Activated T-cell treated with anti-CD3 and anti-CD28 coated beads, Interleukin-2, amount 50 U/mL, for 72 hours (primary cell): ENCODE measurements at places on chromosomes 1 and 21. TPM values are rescaled to one million over a fixed set of nuclear protein-coding genes. Genes with fewer than 3 reads are reported as not detected.
A peak's percentile ranks its signal among the peaks of the same experiment; 100 is the strongest.

Gene MYOG
- not detected for total RNA-seq

- DNase-seq = no peak
Observed at GRCh38 chr1:209770636-209771415, 13.5 kb downstream of the C1orf74 start.

Gene CASQ1
- not detected for total RNA-seq

GRCh38 chr21:26769613-26770188 lies 75.5 kb downstream of the ADAMTS1 start:
- DNase-seq = no peak

GRCh38 chr21:35294231-35294898 lies 245.3 kb upstream of the RUNX1 start:
- no peak for DNase-seq

DNA sequence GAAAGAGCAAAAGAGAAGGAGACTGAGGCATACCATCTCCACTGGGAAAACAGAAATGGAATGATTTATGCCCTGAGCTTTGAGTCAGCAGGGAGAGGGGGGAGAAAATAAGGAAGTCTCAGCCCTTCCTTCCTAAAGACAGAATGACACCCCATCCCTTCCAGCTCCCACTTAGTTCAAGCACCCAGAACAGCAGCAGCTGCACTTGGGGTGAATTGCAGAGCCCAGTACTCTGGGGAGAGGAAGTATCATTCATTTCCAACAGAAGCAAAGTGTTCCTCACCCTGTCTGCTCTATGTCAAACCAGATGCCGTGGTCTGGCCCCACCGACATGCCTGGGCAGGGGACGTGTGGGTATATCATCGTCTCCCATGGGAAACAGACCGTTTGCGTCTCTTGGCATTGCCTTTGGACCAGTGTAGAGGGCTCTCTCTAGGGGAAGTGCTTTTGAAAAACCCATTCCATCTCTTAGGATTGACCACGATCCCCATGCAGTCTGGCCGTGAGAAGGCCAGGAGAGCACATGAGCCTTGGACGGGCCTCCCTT lies 1.1 kb upstream of the KCNJ15 start:
- no peak for DNase-seq

Gene TSPEAR
- total RNA-seq = not detected

DNA sequence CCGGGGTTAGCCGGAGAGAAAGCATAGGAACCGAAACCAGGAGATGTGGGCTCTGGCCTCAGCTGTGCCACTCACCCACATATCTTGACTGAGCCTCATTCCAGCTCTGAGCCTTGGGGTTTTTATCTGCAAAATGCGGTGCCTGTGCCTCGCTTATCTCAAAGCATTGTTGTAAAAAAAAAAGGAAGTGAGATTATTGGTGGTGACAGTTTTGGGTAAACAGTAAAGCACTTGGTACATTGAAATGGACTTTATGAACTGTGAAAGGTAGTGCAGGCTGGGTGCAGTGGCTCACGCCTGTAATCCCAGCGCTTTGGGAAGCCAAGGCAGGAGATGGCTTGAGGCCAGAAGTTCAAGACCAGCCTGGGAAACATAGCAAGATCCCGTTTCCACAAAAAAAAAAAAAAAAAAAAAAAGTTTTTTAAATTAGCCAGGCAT lies 3.8 kb downstream of the PTAFR start:
- peak; percentile 65 for DNase-seq

- no peak for DNase-seq
Observed at GRCh38 chr1:52970149-52970548, 43.1 kb downstream of the SCP2 start.

Gene RNASEL
- 3.9 TPM for total RNA-seq
